ENCODE measurements at places on chromosomes 1 and 21. TPM values are rescaled to one million over a fixed set of nuclear protein-coding genes. Genes with fewer than 3 reads are reported as not detected.

Gene CFHR1
- total RNA-seq, result not detected

Gene SELL
- 0.15 TPM for total RNA-seq

Gene AXDND1
- 0.17 TPM for total RNA-seq

Gene AMIGO1
- total RNA-seq, result 3.6 TPM

Gene ARHGEF2
- 173 TPM for total RNA-seq

Gene ELOVL1
- total RNA-seq, result 38.7 TPM

Gene TRIM46
- 6.0 TPM for total RNA-seq

Gene CBR1
- total RNA-seq, result 214 TPM

Gene IL19
- not detected for total RNA-seq
